CD4-positive, alpha-beta T cell treated with Interleukin-6 for 4 hours (primary cell): ENCODE measurements at places on chromosomes 5 and 9.

DNA sequence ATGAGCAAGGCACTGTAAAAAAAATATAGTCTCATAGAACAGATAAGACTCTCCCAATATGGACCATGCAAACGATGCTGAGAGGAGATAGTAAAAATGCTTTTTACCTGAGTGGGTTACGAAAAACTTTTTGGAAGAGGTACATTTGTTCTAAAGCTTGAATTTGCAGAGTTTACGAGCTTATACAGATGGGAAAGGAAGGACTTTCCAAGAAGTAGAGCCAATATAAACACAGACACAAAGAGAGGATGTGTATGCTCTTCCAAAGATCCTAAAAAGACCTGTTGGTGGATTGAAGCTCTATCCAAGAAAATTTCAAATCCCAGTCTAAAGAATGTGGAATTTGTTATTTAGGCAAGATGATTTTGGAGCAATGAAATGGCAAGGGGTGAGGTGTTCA, 127.1 kb upstream of the SLCO6A1 start:
- DNase-seq: no peak

DNA sequence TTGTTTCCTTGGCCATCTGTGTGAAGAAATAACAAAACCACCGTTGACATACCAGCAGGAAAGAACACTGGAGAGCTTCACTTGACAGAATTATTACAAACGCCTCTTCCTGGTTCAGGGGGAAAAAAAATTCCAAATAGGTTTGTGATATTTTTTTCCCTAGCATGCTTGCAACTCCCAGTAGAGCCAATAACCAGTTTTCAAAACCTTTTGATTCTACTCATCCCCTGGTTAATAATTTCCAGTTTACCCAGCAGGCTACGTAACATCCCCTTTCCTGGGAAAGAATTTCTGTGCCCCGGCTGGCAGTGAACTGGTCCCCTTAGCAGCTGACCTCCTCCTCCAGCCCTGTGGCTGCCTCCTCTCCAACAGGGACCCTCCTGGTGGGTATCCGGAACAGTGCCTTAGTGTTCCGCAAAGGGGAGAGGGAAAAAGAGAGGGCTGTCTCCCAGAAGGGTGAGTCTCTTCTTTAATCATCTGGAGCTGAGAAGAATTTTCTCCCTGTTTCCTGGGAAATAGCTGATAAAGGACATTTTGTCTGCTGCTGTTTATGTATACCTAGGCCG, 72.8 kb upstream of the BOD1 start:
- no peak for DNase-seq

- DNase-seq: no peak
These were observed 144.3 kb downstream of the ACTBL2 start for GRCh38 chr5:57338068-57338867.

- no peak for DNase-seq
These were observed 2.4 kb downstream of the SLC36A1 start for GRCh38 chr5:151449839-151450238.

- DNase-seq: no peak
These were observed 103.7 kb downstream of the RFK start for GRCh38 chr9:76290555-76290954.

DNA sequence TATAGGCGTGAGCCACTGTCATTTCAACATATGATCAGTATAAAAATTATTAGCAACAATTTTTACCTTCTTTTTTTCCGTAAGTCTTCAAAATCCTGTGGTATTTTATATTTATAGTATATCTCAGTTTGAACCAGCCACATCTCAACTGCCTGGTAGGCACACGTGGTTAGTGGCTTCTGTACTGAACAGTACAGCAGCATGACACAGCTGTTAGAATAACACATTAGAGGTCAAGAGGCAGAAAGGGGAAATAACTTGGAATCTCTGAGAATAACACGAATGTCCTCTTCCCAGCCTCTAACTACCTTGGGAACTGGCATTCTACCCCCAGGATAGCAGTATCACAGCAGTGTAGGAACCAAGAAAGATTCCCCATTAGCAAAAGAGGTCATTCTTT, 108.5 kb upstream of the IQGAP2 start:
- no peak for DNase-seq

GRCh38 chr9:68643901-68644809, 60.9 kb upstream of the PIP5K1B start:
- DNase-seq: no peak

DNA sequence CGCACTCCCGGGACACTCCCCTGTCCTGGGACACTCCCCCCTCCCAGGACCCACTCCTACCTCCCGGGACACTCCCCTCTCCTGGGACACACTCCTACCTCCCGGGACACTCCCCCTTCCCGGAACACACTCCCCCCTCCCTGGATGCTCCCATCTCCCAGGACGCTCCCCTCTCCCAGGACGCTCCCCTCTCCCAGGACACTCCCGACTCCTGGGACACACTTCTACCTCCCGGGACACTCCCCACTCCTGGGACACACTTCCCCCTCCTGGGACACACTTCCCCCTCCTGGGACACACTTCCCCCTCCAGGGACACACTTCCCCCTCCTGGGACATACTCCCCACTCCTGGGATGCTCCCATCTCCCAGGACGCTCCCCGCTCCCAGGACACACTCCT, 95.6 kb downstream of the RXRA start:
- no peak for DNase-seq

- no peak for DNase-seq
These were observed 11.6 kb downstream of the ABL1 start for GRCh38 chr9:130846487-130847305.
